ENCODE measurements at places on chromosomes 1 and 21.
A peak's percentile ranks its signal among the peaks of the same experiment; 100 is the strongest.

GRCh38 chr1:183063349-183063748 lies 40.1 kb downstream of the LAMC1 start:
- DNase-seq: no peak

- no peak for DNase-seq
Observed at GRCh38 chr1:178516110-178516509, 3.2 kb downstream of the TEX35 start.

- no peak for DNase-seq
Observed at GRCh38 chr1:19676438-19676922, 11.8 kb downstream of the HTR6 start.

- DNase-seq: no peak
Observed at GRCh38 chr1:56357927-56358690, 221.3 kb downstream of the PLPP3 start.

DNA sequence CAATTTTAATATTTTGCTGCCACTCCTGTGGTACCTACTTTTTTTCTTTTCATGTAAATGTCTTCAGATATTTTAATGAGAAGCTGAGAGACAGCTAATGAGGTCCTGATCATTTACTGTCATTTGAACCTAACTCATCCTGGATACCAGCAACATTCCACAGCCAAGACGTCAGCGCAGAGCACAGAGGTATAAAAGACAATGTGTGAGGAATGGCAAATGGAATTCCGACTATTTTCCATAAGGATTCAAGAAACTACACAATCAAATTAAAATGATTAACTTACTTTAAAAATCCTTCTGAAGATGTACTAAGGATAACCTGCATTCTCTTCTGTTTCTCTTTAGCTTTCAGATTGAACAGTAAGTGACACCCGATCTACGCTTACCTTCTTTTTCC lies 38.8 kb downstream of the HEATR1 start:
- DNase-seq: no peak

DNA sequence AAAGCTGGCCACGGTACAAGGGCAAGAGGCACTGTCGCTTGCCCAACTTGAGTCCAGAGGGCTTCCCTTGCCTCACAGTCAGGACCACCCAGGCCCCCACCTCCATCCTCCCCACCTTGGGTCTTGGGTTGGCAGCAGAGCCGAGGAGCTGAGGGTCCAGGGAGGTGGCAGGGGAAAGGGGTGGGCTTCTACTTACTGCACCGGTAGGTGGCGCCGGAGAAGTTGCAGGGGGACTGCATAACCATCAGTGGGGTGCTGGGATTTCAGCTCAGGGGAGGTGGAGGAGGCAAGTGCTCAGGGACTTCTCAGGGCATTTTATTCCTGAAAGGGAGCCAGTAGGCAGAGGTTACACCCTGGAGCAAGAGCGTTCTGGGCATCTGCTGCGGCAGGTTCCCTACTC lies 44.0 kb downstream of the TRIM62 start:
- DNase-seq: peak; percentile 12
